Naive thymus-derived CD8-positive, alpha-beta T cell (primary cell): ENCODE measurements at places on chromosomes 5 and 9. TPM values are rescaled to one million over a fixed set of nuclear protein-coding genes. Genes with fewer than 3 reads are reported as not detected.

Gene CTSV
- not detected for polyA plus RNA-seq

GRCh38 chr5:171316258-171317121 is 7.4 kb downstream of the TLX3 start:
- DNase-seq = no peak

Gene SPATA31A3
- not detected for polyA plus RNA-seq

DNA sequence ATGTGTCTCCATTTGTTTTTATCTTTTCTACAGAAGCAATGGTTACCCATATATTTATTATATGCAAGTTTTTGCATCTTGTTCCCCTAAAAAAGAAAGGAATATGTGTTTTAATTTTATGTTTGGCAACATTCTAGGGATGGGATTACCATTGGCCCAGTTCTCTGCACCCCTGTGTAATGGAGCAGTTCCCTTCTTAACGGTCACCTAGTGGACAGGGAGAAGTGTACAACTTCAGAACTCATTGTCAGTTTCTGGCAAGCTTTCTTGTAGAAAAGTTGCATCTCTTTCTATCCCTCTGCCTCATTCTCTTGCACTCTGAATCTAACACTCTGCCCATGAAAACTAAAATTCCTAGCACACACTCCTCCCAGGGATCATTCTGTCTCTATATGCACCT is 78.2 kb downstream of the DOCK8 start:
- DNase-seq = no peak

Gene STK32A
- polyA plus RNA-seq = not detected
